ENCODE measurements at places on chromosomes 5 and 9.

GRCh38 chr5:151492729-151493128 lies 45.3 kb downstream of the SLC36A1 start:
- DNase-seq, result no peak

DNA sequence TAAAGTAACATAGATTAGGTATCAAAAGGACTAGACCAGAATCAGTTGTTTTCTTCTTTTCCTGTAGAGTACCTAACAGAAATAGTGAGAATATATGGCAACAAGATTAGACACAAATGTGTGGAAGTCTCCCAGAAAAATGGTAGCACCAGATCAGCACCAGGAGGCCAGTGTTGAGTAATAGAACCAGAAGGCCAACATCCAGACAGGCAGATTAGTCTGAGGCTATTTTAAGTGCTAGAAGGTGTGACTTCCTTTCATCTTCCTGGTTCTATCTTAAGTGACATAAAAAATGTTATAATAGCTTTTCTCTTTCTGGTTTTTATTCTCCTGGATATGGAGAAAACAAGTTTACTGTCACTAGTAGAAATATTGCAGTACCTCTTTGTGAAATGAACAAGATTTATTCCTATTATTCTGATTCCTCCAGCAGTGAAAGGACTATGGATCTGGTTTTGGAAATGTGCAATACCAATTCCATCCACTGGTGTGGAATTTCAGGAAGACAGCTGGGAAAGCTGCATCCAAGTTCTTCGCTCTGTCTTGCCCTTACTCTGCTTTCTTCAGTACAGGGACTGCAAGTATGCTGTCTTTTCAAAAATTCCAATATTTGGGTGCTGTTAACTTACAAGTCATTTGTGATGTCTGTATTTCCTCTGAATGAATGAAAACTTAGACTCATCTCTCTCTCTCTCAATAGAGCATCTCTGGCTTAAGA lies 39.1 kb downstream of the SHLD3 start:
- no peak for DNase-seq

DNA sequence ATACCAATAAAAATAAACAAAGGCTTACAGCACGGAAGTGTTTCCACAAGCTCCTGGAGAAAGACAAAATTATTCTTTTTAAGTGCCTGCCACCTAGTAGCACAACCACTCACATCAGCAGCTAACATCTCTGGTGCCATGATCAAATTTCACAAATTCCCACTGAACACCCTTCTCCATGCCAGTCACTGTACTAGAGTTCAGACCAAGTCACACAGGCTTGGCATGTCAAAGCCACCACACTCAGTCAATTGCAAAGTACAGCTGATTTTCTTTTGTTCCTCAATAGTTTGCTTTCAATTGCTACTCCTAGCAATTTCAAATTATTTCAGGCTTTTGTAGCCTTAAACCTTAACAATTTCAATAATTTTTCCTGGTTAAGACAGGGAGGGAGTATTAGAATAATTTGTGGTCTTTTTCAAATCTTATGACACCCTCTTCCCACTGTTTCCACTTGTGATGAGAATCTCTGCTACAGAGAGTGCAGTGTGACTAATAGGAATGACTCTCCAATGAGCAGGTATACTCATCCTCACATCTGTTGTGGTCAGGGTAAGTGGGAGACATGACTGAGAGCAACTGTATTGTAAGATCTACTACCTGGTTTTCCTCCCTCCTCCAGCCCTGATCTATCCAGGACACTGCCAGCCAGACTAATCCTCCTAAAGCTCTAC lies 46.2 kb downstream of the RNF145 start:
- DNase-seq, result no peak

GRCh38 chr5:136726506-136726905 lies 361.2 kb upstream of the TRPC7 start:
- no peak for DNase-seq

GRCh38 chr5:23930985-23931384 lies 423.6 kb downstream of the PRDM9 start:
- DNase-seq, result no peak

DNA sequence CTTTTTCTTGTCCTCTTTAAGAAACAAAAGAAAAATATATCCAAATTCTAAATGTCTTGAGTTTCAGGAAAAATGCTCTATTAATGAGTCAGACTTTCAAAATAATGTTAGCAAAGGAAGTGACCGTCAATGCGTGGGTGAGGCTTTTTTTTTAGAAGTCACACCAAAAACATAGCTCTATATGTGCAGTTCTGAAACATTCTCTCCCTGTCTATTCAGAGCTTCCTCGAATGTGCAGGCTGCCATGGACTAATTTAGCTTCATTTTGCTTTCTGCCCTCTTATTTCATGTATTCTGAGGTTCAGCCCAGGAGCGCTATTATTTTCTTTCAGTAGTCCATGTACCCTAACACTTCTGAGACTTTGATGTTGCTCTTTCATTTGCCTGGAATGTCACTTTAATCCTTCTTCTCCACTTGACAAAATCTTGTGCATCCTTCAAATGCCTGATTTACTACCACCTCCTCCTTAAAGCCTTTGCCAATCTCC lies 72.5 kb upstream of the RASA1 start:
- no peak for DNase-seq

GRCh38 chr9:124079176-124079925 lies 67.8 kb downstream of the LHX2 start:
- DNase-seq, result no peak

DNA sequence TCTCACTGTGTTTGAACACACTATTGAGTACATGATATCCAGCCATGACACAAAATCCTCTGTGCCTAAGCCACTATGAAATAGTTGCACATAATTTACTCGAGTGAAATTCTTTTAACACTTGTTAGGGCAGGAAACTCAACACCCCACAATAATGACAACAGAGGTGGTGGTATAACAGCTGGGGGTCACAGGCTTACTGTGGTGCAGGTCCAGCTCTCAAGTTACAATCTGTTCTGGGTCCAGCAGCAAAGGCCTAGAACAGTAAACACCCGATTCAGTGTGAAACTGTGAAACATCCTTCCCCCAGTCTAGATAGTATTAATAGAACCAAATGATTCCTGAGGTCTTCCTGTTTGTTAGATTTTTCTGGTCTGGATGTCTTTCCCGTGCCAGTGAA lies 102.9 kb upstream of the APC start:
- no peak for DNase-seq

DNA sequence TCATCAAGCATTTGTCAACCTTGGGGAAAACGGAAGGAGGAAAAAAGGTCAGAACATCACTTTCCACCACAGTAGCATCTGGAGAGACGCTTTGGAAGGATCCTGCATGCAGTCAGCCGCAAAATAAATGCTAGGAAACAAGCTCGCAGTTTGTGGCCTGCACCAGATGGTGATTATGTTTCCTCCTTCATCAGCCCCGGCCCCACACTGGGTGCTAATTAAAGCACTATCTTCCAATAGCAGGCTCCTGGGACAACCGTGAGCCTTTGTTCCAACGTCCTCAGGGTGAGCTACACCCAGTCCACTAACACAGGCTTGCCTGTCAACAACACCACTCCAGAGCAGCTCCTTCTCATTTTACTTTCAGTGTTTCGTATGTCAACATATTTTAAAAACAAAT lies 64.0 kb downstream of the RNF130 start:
- no peak for DNase-seq

- DNase-seq, result no peak
Observed at GRCh38 chr9:125121146-125121545, 22.2 kb downstream of the SCAI start.
